ENCODE measurements at places on chromosomes 2 and 18.

- no peak for DNase-seq
- H3K27me3 ChIP-seq: no peaks in the 10 kb centered on the region
- H3K36me3 ChIP-seq: no peaks in the 10 kb centered on the region
- H3K4me1 ChIP-seq: no peaks in the 10 kb centered on the region
- no peak overlapping the region for H3K27ac ChIP-seq
- no peak overlapping the region for H3K4me3 ChIP-seq
Observed at GRCh38 chr2:163417596-163418337, 318.0 kb downstream of the FIGN start.

- H3K4me1 ChIP-seq: no peaks in the 10 kb centered on the region
- no peaks in the 10 kb centered on the region for H3K36me3 ChIP-seq
- H3K4me3 ChIP-seq: no peak overlapping the region
- H3K27me3 ChIP-seq: no peaks in the 10 kb centered on the region
- no peak for DNase-seq
Observed at GRCh38 chr2:119025762-119026351, 83.9 kb downstream of the MARCO start.

- H3K36me3 ChIP-seq: no peaks in the 10 kb centered on the region
- H3K27me3 ChIP-seq: no peaks in the 10 kb centered on the region
- no peak overlapping the region for H3K4me3 ChIP-seq
- no peak overlapping the region for H3K27ac ChIP-seq
- H3K4me1 ChIP-seq: no peaks in the 10 kb centered on the region
- no peak for DNase-seq
Observed at GRCh38 chr18:45274026-45274425, 341.2 kb upstream of the SLC14A2 start.

DNA sequence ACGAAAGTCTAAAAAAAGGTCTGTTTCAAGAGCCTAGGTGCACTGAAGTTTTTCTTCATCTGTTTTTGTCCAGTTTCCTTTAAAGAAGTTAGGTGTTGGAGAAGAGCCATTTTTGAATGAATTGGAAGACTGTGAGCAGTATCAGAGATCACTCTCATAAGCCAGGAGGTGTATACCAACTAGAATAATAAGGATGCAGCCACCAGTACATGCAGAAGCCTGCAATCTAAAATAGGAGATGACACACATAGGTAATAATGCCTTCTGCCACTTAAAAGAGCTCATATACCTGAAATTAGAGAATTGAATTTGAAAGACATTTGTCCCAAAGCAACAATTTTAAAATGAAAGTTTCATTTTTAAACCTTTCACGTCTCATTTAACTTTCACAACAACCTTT lies 81.7 kb downstream of the RBMS1 start:
- peaks cover 33% of the 10 kb centered on the region for H3K4me1 ChIP-seq
- DNase-seq: no peak
- H3K27ac ChIP-seq: no peak overlapping the region
- no peak overlapping the region for H3K4me3 ChIP-seq
- no peaks in the 10 kb centered on the region for H3K27me3 ChIP-seq

- H3K4me3 ChIP-seq: no peak overlapping the region
- no peak for DNase-seq
- no peak overlapping the region for H3K27ac ChIP-seq
- no peaks in the 10 kb centered on the region for H3K36me3 ChIP-seq
- H3K27me3 ChIP-seq: no peaks in the 10 kb centered on the region
Observed at GRCh38 chr2:105487142-105488069, 88.6 kb upstream of the FHL2 start.

GRCh38 chr18:24979235-24979634 lies 372.7 kb downstream of the ZNF521 start:
- DNase-seq: no peak
- H3K36me3 ChIP-seq: no peaks in the 10 kb centered on the region
- H3K27me3 ChIP-seq: no peaks in the 10 kb centered on the region
- no peaks in the 10 kb centered on the region for H3K4me1 ChIP-seq
- H3K27ac ChIP-seq: no peak overlapping the region

- H3K27ac ChIP-seq: no peak overlapping the region
- no peaks in the 10 kb centered on the region for H3K27me3 ChIP-seq
- H3K36me3 ChIP-seq: no peaks in the 10 kb centered on the region
Observed at GRCh38 chr2:96808176-96808837, 7.8 kb upstream of the CNNM3 start.

All from vagina (tissue), 2 donors.